Activated CD4-positive, CD25-positive, alpha-beta regulatory T cell treated with anti-CD3 and anti-CD28 coated beads, Interleukin-2, amount 50 U/mL, for 24 hours (primary cell): ENCODE measurements at places on chromosomes 11 and 22.

DNA sequence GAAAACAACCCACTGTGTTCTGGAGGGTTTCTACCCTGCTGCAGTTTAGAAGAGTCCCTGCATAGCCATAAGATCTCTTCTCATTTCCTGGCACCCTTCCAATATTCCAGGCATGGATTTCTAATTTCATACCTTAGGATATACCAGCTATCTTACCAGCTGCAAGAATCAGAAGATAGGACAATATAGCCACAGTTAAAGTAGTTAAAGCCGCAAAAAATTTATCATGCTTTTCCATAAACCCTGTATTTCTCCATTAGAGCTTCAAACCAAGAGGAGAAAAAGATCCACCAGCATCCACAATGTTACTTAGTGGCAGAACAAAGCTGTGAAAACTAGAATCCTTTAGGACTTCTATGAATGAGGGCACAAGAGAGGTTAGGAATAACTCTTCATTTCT is 8.6 kb upstream of the OR56B1 start:
- ATAC-seq: no peak

- no peak for ATAC-seq
These were observed 388.2 kb upstream of the LUZP2 start for GRCh38 chr11:24108609-24109008.

DNA sequence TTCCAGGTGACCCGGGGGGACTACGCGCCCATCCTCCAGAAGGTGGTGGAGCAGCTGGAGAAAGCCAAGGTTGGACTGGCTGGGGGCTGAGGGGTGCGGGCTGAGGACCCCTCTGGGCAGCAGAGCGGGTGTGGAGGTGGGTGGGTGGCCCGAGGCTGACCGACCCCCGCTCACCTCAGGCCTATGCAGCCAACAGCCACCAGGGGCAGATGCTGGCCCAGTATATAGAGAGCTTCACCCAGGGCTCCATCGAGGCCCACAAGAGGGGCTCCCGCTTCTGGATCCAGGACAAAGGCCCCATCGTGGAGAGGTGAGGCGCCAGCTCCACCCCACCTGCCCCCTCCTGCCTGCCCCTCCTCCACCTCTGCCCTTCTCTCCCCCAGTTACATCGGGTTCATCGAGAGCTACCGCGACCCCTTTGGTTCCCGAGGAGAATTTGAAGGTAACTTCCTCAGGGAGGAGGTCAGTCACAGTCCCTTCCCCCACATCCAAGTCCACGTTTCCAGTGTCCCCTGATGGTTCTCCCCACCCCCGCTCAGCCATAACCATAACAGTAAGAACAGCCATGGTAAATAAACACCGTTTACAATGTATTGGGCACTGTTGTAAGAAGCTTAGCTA is 11.2 kb downstream of the DPP3 start:
- ATAC-seq: no peak

DNA sequence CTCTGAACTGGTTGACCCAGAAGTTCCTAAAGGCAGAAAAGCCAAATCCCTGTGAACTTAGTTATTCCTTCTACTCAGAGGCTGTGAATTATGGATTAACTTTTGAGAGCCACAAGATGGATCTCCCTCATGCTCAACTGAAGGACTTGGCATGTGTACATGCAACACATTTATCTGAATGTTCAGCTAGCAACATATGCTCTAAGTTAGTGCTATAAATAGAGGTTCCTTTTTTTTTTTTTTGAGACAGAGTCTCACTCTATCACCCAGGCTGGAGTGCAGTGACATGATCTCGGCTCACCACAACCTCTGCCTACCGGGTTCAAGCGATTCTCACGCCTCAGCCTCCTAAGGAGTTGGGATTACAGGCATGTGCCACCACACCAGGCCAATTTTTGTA is 40.1 kb downstream of the EIF4ENIF1 start:
- no peak for ATAC-seq

- ATAC-seq: no peak
These were observed 12.7 kb downstream of the SCUBE1 start for GRCh38 chr22:43330178-43331068.

DNA sequence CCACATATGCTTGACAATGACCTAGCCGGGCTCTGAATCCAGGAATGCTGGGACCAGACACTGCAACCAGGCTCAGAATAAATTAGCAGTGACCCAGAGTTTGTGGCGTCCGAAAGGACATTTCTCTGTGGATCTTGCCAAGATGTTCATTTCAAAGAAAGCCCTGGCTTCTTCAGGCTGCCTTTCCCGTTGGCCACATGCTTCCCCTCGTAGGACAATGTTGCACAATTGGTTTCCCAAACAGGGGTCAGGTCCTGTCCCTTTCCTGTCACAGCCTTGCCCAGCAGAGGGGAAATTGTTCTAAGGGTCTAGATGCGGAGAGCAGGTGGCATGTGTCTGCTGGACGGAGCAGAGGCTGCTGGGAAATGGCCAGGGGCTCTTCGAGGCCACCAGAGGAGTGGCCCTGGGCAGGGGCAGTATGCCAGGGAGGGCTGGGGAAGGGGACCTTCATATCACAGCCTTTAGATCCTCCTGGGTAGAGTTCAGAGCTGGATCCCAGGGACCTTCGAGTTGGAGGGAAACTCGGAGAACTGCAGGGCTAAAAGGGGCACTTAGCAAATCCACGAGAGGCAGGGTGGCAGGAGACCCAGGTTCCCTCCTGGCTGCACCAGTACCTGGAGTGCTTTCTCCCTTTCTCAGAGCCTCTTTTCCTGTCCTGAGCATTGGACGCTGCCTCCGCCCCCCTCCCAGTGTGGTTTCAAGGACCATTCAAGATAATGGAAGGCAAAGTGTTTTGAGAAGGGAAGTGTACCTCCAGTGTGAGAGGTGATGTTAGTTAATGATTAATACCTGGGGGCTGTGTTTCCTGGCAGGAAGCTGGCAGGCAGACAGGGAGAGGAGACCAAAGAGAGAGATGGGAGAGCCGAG is 42.3 kb downstream of the C11orf96 start:
- no peak for ATAC-seq
